Fibroblast of skin of right quadriceps (primary cell): ENCODE measurements at places on chromosomes 3 and 15.

- DNase-seq = no peak
Measured at GRCh38 chr3:37907906-37908305, 46.2 kb downstream of the CTDSPL start.

GRCh38 chr3:190676481-190676880 is 162.6 kb downstream of the IL1RAP start:
- peak; percentile 53 for DNase-seq

GRCh38 chr3:155019575-155019974 is 60.5 kb upstream of the MME start:
- DNase-seq = peak; percentile 45

GRCh38 chr3:191702121-191702520 is 241.2 kb downstream of the PYDC2 start:
- DNase-seq = no peak

GRCh38 chr15:76904461-76905012 is 603 bp downstream of the SCAPER start:
- peak; percentile 21 for DNase-seq
